ENCODE measurements at places on chromosomes 13 and 19.

- DNase-seq, result no peak
Measured at GRCh38 chr13:94674609-94675348, 37.6 kb downstream of the SOX21 start.

DNA sequence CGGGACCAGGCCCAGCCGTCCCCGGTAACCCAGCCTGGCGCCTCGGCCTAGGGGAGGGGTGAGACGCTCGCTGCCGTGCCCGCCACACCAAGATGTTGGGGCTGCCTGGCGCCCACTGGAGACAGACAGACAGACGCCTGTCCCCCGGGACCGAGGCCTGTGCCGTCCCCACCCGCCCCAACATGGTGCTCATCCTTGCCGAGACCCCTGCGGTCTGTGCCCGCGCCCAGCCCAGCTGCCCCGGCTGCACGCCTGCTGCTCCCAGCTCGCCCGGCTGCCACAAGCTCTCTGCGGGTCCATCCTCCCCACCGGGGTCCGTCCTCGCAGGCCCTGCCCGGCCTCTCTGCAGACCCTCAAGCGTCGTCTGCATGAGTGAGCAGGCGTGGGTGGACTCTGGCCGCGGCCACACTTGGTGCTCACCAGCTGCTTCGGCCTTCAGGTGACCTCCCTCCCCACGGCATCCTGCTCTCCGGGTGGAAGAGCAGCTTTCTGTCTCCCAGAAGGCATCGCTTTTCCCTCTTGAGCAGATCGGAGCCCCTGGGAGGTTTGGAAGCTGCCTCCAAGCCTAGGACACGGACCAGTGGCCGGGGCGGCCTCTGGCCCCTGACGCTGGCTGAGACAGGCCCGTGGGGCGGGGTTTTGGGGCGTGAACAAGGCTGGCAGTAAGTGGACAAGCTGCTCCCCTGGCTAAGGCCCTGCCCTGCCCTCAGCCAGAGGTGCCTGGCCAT lies 6.7 kb upstream of the TMPRSS9 start:
- no peak for DNase-seq

- no peak for DNase-seq
Measured at GRCh38 chr19:33040994-33041827, 23.5 kb downstream of the RHPN2 start.

DNA sequence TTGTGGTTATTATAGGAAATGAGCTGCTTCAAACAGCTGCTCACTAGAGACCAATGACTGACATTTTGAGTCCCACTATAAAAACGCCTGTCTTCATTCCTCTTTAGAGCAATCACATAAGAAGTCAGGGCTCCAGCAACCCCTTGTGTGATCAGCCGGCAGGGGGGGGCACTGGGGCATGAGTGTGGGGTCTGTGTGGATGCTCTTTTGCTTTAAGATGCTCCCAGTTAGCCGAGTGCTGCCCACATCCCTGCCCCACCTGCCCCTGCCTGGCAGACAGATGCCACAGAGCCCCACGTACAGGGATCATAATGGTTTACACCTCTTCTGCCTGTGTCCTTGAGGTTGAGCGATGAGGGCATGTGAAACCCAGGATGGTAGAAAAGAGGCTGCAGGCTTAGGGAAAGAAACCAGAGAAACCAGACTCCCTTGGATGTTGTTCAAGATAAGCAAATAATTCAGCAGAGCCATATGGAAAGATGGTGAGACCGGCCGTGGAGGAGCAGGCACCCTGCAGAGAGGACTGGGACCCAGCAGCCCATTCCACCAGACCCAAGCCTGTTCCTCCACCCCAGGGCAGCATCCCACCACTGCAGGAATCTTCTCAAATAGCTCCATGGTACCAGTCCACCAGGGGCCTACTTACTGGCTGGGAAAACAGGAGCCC lies 55.4 kb downstream of the CHST8 start:
- no peak for DNase-seq

- no peak for DNase-seq
Measured at GRCh38 chr19:56987184-56987583, 132.6 kb upstream of the USP29 start.

DNA sequence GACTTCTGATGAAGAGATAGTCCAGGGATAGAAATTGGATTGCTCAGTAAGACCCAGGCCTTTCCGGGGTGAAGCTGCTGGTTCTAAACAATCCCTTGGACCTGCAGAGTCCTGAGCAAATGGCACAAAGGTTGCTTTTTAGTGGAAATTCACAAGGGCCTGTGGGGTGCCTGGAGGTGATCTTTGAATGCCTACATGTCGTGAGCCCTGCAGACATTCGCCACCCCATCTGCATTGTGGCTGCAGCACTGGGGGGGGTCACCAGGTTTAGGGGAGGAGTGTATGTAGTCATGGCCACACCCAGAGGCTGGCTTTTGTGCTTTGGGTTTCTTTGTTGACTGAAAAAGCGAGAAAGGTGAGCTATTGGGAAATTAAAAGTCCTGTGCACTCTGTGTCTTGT lies 41.4 kb downstream of the SLC7A9 start:
- no peak for DNase-seq

DNA sequence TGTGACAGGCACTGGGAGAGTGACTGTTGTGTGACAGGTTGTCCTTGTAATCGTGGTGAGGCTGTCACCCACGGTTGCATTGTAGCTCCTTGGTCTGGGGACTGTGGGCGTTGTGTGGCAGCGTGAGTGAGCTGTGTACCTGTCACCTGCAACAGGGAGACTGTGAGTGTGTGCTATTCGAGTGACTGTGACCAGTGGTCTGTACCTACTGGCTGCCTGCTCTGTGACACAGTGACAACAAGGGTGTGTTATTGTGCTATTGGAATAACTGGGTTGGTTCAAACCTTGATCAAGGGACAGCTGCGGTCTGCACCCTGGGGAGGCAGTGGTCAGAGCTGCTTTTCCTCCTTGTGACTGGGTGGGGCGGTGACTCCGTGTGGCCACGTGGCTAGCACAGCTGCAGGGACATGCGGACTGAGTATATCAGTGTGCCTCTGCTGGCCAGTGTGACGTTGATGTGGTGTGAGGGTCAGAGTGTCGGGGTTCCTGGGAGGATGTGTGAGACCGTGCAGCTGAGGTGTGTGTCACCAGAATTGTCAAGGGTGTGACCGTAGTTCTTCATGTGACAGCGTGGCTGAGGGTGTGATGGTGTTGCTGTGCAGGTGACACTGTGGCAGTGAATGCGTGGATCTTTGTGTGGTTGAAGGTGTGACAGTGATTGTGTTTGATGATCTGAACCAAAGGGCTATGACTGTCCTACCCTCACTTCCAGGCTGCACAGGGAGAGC lies 10.1 kb upstream of the NFIX start:
- no peak for DNase-seq

DNA sequence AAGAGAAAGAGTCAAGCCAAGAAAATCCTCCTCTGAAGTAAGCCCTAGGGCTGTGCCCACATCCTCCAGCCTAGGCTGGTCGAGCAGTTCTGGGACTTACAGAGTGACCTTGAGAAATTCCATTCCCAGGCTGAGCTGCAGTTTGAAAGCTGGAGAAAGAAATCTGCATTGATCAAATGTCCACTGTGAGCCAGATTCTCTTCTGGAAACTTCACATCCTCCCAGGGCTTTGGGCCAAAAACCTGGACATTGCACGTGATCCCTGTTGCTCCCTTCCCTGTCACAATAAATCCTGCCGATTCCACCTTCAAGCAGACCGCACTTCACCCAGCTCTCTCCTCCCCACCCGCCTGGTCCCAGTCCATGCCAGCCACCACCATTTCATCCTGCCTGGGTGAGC lies 15.7 kb downstream of the TMEM143 start:
- DNase-seq, result no peak

GRCh38 chr13:97321101-97321500 lies 99.0 kb downstream of the MBNL2 start:
- no peak for DNase-seq

DNA sequence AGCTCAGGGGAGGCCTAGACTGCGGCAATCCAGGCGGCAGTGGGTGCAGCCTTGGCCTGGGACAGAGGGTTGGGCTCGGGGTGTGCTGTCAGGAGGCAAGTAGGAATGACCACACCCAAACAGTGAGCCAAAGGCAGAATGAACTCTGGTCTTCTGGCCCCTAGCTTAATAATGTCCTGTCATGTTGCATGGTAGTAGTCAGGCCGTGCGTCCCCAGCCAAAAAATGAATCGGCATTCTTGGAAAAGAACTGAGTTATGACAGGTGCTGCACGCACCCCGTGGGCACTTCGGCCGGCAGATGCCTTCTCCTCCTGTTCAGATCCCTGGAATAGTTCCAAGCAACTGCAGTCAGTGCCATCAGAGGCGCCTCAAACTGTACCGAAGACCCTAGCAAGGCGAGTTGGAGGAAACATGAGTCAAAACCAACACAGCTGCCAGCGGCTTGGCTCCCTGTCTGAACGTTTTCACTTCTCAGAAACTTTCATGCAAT lies 55.9 kb downstream of the ATP7B start:
- DNase-seq, result no peak

GRCh38 chr19:44947041-44947581 lies 1.3 kb downstream of the APOC2 start:
- no peak for DNase-seq

GRCh38 chr19:4310247-4311121 lies 6.1 kb downstream of the FSD1 start:
- DNase-seq, result no peak

DNA sequence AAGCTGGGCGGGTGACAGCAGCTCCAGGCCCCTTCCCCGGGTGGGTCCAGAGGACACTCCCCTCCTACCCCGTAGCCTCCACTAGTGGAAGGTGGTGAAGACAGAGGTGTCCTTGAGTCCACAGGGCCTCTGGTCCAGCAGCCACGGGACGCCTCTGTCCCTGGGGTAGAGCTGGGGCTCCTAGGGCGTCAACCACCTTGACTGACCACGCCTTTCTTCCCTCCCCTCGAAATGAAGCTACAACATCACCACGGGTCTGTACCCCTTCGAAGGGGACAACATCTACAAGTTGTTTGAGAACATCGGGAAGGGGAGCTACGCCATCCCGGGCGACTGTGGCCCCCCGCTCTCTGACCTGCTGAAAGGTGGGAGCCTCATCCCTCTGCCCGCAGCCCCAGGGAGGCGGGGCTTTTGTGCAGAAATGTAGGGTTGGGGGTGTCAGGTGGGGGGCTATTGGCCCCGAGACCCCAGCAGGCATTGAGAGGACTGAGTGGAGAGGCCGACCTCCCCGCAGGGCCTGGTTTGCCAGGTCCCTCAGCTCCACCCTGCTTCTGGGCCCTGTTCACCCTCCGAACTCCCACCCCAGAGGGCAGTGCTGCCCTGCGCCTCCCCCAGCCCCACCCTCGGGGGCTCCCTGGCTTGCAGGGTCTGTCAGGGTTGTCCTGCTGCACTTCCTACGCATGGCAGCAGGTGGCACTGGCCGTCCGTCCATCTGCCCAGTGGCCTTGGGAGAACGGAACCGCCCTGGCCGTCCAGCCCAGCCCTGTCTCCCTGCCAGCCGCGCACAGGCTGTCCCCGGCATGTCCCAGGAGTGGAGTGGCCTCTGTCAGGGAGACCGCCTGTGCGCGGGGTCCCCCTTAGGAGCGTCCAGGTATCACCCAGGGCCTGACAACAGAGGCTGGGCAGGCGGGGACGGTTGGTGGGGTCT lies 15.7 kb downstream of the STK11 start:
- DNase-seq, result no peak

- DNase-seq, result no peak
Measured at GRCh38 chr19:4360081-4360569, 16.8 kb downstream of the MPND start.

DNA sequence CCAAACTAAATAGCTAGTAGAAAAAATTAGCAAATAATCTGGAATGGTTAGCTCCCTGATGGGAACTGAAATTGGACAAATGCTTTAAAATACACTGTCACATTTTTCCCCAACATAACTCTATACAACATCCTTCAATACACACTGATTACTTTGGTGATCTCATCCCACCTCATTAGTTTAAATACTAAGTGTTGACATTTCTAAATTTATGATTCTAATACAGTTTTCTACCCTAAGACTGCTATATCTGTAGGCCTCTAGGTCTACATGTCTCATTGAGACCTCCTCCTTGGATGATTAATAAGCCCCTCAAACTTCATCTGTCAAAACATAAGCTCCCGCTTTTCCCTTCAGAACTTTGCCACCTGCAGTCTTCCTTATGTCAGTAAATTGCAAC lies 80.7 kb upstream of the SLITRK5 start:
- DNase-seq, result no peak

- no peak for DNase-seq
Measured at GRCh38 chr13:109151696-109152095, 522.3 kb downstream of the MYO16 start.

DNA sequence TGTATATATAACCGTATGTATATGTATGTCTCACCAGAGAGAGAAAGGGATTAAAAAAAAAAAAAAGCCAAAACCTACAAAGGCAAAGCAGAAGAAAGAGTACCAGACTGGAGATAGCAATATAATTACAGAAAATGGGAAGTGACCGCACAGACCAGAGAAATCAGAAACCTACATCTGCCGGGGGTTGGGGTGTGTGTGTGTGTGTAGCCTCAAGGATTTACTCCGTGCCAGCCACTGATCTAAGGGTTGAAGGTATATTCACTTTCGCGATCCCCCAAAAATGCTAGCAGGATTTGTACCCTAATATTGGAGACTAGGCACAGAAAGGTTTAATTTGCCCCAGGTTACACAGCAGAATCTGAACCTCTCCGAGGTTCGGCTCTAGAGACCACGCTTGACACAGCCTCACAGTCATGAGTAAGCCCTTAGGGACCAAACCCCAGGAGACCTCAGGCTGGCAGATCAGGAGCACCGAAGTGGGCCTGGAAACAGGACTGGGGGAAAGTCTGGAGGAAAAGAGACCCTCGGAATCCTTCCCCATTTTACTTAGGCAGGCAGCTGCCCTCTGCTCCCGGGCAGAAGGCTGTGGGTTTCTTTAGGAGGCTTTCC lies 14.8 kb downstream of the ARL11 start:
- DNase-seq, result no peak

GRCh38 chr19:46487178-46487801 lies 8.4 kb downstream of the PNMA8B start:
- DNase-seq, result no peak

DNA sequence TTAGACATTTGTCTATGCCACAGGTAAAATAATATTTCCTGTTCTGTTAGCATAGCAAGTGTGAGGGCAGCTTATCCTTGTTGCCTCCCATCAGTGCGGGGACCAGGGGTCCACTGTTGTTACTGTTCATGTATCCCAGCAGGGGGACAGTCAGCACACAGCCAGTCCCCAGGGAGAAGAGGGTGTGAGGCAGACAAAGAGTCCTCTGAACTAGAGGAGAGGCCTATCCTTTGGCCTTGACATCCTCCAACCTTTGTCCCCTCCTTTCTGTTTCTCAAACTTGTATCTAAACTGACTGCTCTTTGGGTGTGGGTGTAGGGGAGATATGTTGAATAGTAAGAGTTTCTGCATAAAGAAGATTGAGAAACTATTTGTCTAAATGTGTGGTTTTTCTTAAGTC lies 2.9 kb upstream of the GPR18 start:
- DNase-seq, result no peak

GRCh38 chr13:63249411-63250187 lies 1834.0 kb upstream of the PCDH20 start:
- DNase-seq, result no peak

DNA sequence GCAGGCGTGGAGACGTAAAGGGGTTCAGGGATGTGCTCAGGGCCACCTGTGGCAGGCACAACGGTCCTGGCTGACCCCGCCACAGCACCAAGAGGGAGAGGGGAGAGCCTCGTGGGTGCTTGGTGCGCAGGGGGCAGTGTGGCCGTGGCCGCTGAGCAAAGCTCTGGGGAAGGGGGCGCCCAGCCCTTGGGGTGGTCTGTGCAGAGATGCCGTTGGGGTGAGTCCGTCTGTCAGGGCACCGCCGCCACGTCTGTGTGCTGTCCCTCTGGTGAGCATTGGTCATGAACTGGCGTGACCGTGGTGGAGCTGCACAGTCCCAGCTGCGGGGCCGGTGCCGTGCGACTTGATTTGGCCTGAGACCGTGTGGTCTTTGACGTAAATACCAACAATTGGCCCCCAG lies 15.3 kb downstream of the GNA11 start:
- no peak for DNase-seq
